Esophagus squamous epithelium (tissue), 5 donors: ENCODE measurements at places on chromosomes 5 and 9.

DNA sequence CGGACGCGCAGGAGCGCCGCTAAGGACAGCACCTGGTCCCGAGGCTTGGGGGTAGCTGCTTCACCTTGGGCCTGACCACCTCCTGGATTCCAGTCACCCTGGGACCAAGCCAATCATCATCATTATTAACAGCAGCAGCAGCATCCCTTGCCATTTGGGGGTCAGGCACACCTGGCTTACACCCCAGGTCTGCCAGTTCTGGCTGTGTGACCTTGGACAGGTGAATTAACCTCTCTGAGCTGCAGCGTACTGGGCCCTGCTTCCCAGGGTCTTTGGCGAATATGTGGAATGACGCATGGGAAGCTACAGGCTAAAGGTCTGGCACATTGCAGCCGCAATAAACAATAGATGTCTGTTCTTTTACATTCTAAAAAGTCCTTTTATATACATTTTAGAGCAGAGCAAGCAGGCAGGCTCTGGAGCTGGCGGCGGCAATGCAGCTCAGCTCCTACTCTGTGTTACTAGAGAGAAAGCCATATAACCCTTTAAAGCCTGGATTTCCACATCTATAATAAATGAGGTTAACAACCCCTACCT, 97.8 kb upstream of the CPLX2 start:
- H3K27me3 ChIP-seq = peaks cover 76% of the 10 kb centered on the region
- no peak overlapping the region for H3K27ac ChIP-seq
- H3K36me3 ChIP-seq = no peaks in the 10 kb centered on the region
- DNase-seq = no peak
- no peak overlapping the region for H3K4me3 ChIP-seq

GRCh38 chr5:59921816-59922215, 28.3 kb upstream of the PDE4D start:
- DNase-seq = no peak
- H3K36me3 ChIP-seq = no peaks in the 10 kb centered on the region
- no peaks in the 10 kb centered on the region for H3K27me3 ChIP-seq

DNA sequence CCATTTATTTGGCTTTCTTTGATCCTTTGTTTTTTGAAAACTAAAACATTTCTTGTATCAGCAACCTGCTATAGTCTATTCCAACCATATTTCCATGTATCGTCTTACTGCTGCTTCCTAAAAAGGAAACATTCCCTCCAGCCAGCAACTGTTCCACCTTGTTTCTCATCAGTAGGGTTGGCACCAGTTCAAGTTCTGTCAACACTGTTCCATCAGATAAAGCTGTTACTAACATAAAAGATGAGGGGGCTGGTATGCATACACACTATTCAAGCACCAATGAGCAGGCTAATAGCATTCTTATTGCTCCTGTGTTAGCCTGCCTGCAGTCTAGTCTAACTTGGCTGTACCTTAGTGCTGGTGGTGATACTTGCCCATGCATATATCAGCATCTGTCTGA, 178.3 kb downstream of the CWC27 start:
- no peaks in the 10 kb centered on the region for H3K36me3 ChIP-seq
- no peak for DNase-seq
- no peak overlapping the region for H3K4me3 ChIP-seq
- no peak overlapping the region for H3K27ac ChIP-seq
- no peaks in the 10 kb centered on the region for H3K4me1 ChIP-seq

DNA sequence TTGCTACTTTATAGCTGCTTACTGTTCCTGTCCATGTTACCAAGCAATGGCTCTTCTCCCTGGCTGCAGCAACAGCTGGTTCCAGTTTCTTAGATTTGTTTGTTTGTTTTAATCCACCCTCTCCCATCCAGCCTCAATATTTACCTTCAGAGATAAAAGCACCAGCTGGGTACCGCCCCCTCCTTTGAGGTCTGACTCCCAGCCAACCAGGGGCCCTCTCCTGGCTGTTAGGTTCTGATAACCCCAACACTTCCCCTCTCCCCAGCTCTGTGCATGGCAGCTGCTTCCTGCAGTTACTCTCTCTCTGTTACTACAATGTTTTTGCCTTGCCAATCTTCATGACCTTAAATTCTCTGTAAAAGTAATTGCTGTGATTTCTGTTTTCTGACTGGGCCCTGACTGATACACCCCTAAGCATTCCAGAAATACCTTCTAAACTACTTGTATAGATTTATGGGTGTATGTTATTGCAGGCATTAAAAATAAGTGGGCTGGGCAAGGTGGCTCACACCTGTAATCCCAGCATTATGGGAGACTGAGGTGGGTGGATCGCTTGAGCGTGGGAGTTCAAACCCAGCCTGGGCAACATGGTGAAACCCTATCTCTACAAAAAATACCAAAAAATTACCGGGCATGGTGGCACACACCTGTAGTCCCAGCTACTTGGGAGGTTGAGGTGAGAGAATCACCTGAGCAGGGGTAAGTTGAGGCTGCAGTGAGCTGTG, 2.6 kb upstream of the GCNT1 start:
- no peaks in the 10 kb centered on the region for H3K27me3 ChIP-seq
- H3K4me3 ChIP-seq = no peak overlapping the region
- peaks cover 9% of the 10 kb centered on the region for H3K4me1 ChIP-seq
- no peak for DNase-seq
- peak overlapping the region; percentile 17 for H3K27ac ChIP-seq

DNA sequence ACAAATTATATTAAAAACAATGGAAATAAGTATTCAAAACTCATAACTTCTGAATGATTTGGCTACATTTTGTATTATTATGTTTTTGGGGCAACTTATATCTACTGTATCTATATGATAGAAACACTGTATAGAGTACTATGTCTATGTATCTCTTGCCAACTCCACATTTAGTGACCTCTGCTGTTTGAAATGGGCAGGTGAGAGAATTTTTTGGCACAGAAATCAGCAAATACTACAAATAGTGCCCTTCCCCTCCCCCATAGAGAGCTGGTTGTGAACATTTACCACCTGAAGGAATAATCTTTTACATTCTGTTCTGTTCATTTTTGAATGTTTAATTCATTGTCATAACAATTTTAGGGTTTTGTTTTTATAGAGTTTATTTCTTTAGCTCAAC, 545.3 kb downstream of the PDE4D start:
- H3K4me1 ChIP-seq = no peaks in the 10 kb centered on the region
- no peak overlapping the region for H3K4me3 ChIP-seq
- no peak for DNase-seq
- H3K27ac ChIP-seq = peak overlapping the region; percentile 14

DNA sequence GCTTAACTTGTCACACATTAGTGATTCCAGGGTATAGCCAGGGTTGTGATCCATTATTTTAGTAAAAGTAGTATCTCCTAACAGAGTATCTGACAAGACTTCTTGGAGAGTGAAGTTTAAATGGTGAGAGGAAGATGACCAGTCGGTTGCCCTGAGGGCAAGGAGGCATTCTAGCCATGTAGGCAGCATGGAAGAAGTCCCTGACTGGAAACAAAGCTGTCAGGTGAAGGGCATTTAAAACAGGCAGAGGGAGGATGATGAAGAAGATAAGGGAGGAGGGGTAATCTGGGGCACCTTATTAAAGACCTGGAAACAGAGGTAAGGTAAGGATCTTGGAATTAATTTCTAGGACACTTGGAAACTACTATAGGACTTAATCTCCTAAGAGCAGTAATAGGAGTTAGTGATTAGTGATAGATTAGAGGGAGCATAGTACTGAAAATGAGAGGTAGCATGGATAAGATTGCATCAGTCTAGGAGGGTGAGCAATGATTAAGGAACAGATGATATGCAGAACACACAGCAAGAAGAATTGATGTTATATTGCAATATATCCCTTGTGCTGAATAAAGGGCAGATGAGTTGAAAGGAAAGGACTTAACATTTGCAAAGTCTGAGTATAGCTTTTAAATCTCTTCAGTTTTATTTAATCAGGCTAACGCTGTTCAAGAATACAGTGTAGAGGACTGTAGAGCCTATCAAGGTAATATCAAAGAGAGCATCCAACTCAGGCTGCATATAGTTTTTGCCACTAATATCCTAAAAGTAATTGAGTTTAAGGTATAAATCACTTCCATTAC, 9.6 kb downstream of the KIF2A start:
- no peak overlapping the region for H3K27ac ChIP-seq
- no peak overlapping the region for H3K4me3 ChIP-seq
- DNase-seq = no peak
- no peaks in the 10 kb centered on the region for H3K36me3 ChIP-seq
- no peaks in the 10 kb centered on the region for H3K4me1 ChIP-seq
- H3K27me3 ChIP-seq = no peaks in the 10 kb centered on the region

DNA sequence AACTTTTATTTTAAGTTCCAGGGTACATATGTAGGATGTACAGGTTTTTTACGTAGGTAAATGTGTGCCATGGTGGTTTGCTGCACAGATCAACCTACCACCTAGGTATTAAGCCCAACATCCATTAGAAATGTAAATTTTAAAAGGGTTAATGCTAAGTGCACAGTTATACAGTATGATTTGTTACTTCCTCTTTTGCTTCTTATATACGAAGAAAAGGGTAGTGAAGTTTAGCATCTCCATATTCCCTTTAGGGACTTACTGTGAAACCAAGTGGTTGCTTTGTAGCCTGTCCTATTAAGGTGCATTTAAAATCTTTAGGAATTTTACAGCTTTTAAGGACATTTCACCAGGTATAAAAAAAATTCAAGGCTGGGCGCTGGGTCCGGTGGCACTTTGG, 46.4 kb downstream of the RBM27 start:
- DNase-seq = no peak
- H3K4me3 ChIP-seq = no peak overlapping the region
- H3K4me1 ChIP-seq = no peaks in the 10 kb centered on the region
- no peaks in the 10 kb centered on the region for H3K27me3 ChIP-seq
- no peaks in the 10 kb centered on the region for H3K36me3 ChIP-seq

GRCh38 chr5:102874054-102874453, 118.9 kb downstream of the PAM start:
- peaks cover under 1% of the 10 kb centered on the region for H3K36me3 ChIP-seq
- H3K27me3 ChIP-seq = no peaks in the 10 kb centered on the region
- H3K27ac ChIP-seq = no peak overlapping the region
- no peaks in the 10 kb centered on the region for H3K4me1 ChIP-seq
- DNase-seq = no peak

DNA sequence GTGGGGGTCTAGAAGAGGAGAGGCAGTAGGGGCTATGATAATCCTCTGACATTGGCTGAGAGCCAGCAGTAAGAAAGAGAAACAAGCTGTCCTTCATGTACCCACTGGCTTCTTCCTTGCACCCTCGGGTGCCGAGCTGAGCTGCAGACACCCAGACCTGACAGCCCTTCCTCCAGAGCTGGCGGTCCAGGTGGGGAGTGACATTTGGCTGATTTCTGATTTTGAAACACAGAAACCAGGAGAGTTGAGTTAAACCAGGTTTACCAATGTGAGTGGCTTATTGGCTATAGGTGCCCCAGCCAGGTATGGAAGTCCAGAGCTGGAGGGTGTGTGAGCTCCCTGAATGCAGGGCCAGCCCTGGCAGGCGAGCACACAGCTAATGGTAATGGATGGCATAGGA, 59.2 kb downstream of the GADD45G start:
- no peaks in the 10 kb centered on the region for H3K27me3 ChIP-seq
- no peak overlapping the region for H3K4me3 ChIP-seq
- peak overlapping the region; percentile 71 for H3K27ac ChIP-seq

DNA sequence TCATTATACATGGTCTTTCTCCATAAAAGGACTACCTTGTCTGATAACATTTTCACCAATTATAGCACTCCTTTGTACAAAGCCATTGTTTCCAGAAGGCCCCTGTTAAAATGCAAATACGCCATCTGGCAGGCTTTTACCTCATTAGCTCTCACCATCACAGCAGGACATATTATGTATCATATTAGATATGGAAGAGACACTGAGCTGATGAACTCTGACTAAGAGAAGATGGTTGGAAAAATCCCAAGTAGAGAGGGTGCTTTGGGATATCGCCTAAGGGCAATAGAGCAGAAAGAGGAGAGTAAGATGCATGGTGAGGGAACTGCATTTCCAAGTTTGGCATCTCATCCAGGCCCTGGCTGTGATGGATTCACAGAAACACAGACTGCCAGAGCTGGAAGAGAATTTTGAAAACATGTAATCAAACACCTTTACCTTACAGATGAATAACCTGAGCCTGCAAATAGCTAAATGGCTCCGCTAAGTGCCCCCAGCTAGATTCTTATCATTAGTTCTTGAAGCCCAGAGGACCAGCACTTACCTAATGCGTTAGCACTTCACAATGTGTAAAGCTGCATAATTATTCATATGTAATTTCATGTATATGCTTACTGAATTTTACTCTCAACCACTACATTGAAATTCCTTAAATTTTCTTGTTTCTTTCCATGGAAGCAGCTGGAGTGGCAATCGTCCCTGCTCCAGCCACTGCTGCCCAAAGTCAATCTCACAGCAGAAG, 393.6 kb upstream of the IZUMO3 start:
- no peak for DNase-seq
- no peaks in the 10 kb centered on the region for H3K36me3 ChIP-seq
- H3K27ac ChIP-seq = no peak overlapping the region
- no peaks in the 10 kb centered on the region for H3K27me3 ChIP-seq
- H3K4me1 ChIP-seq = no peaks in the 10 kb centered on the region

GRCh38 chr9:135766251-135766650, 64.3 kb downstream of the KCNT1 start:
- no peaks in the 10 kb centered on the region for H3K36me3 ChIP-seq
- H3K4me1 ChIP-seq = no peaks in the 10 kb centered on the region
- DNase-seq = no peak
- H3K27me3 ChIP-seq = peaks cover 8% of the 10 kb centered on the region
- no peak overlapping the region for H3K4me3 ChIP-seq

DNA sequence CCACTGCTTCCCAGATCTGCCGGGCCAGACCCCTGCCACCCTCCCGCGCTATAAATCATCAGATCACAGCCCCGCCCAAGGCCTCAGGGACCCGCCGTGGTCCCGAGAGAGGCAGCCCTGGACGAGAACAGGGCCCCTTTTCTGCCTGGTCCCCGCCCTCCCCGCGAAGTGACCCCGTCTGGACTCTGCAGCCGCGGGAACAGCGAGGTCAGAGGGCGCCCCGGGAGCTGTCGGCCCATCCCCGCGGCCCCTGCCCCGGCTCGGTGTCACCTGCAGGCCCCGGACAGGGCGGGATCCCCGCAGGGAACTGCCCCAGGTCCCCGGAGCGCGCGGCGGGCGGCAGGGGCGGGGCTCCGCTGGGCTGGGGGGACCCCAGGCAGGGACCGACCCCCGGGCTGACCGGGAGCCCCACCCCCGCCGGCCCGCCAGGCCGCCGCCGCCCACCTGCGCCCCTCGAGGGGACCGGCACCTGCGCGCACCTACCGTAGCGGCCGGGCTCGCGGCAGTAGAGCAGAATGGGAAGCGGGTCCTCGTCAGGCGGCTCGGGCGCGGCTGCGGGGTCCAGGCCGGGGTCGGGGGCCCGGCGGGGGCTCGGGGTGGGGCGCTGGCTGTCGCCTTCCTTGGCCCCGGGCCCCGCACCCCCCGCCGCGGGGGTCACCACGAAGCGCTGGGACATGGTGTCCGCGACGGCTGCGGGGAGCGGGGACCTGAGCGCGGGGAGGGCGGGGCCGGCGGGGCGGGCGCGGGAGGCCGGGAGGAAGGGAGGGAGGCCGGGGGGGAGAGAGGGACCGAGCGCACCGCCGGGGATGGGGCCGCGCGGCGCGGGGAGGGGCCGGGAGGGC, 43.5 kb upstream of the SLC12A7 start:
- H3K36me3 ChIP-seq = no peaks in the 10 kb centered on the region
- peak overlapping the region; percentile 39 for H3K27ac ChIP-seq

GRCh38 chr9:104780796-104781395, 17.0 kb downstream of the NIPSNAP3B start:
- no peak for DNase-seq
- peaks cover 48% of the 10 kb centered on the region for H3K36me3 ChIP-seq
- no peaks in the 10 kb centered on the region for H3K4me1 ChIP-seq
- no peaks in the 10 kb centered on the region for H3K27me3 ChIP-seq
- H3K4me3 ChIP-seq = no peak overlapping the region
- no peak overlapping the region for H3K27ac ChIP-seq
